ENCODE measurements at places on chromosomes 6 and 20.

DNA sequence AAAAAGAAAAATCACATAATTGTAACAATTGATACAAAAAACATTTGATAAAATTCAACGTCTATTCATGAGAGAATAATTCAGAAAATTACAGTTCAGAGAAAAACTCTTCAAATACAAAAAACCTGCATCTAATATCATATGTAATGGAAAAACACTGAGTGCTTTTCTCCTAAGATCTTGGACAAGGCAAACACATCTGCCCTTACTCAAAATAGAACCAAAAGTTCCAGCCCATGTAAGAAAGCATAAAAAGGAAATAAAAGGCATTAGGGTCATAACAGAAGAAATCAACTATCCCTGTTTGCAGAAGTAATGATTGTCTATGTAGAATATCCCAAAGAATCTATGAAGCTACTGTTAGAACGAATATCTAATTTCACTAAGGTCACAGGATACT lies 721.4 kb downstream of the RFPL4B start:
- DNase-seq = no peak

DNA sequence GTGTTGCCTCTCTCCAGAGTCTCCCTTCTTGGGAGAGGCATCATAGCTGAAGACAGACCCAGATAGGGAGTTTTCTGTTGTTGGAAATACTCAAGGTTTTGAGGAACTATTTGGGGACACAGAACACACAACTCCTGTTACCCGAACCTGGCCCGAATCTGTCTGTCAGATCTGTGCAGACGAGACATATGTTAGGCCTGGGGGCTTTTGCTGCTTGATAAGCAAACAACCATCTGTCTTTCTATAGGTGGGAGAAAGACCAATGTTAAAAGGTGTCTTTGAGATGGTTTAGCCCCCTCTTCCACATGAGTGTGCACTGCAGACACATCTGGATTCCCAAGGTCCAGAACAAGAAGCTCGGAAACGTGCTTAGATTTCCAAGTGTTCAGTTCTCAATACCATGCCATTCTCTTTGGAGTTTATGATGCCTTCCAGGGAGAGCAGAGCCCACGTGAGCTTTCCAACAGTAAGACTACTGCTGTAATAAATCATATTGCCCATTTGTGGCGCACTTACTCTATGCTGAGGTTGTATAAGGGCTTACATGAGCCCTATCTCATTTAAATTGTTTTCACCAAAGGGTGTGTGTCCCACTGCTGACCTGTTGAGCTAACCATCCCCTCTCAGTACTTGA lies 3.8 kb upstream of the STX16 start:
- DNase-seq = no peak

DNA sequence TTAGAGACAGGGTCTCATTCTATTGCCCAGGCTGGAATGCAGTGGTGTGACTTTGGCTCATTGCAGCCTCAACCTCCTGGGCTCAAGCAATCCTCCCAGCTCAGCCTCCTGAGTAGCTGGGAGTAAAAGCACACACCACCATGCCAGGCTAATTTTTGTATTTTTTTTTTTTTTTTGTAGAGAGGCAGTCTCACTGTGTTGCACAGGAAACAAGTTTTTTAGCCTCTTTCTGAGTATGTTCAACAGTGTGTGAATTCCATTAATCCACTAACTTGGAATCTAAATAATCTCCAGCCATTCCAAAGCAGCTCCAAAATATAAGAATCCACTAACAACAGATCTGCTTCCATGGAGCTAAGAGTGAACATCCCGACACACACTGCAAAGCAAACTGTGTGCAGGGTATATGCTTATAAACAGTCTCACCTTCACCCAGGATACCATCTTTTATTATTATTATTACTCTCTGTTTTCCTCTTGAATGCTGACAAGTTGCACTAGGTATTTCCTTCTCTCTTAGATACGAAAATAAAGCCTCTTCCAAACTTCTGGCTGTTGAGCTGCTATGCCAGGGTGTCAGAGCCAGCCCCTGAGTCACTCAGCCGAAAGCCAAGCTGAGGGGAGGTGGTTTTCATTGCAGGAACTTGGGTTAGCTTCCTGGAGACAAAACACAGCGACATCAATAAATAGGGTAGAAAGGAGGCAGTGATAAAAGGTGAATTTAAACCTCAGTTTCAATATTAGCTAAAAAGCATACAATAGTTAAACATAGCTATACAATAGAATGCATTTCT lies 264.9 kb downstream of the HIVEP2 start:
- DNase-seq = no peak

DNA sequence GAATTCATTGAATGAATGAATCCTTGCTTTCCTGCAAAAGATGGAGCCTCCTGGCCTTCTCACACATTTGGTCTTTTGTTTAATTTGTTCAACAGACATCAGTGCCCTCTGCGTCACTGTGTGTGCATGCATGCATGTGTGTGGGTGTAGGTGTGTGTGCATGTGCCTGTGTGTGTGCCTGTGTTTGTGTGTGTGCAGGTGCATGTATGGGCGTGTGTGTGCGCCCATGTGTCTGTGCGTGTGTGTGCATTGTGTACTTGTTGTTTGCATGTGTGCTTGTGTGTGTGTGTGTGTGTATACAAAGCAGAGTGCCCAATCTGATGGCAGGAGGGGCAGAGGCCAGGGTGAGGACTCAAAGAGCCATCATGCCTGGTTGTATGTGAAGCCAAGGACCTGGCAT lies 36.0 kb downstream of the C20orf203 start:
- no peak for DNase-seq

GRCh38 chr6:49939993-49940498 lies 23.9 kb downstream of the DEFB114 start:
- no peak for DNase-seq

GRCh38 chr20:9886227-9886626 lies 47.4 kb upstream of the PAK5 start:
- no peak for DNase-seq

GRCh38 chr6:16721977-16722376 lies 39.3 kb downstream of the ATXN1 start:
- DNase-seq = no peak

DNA sequence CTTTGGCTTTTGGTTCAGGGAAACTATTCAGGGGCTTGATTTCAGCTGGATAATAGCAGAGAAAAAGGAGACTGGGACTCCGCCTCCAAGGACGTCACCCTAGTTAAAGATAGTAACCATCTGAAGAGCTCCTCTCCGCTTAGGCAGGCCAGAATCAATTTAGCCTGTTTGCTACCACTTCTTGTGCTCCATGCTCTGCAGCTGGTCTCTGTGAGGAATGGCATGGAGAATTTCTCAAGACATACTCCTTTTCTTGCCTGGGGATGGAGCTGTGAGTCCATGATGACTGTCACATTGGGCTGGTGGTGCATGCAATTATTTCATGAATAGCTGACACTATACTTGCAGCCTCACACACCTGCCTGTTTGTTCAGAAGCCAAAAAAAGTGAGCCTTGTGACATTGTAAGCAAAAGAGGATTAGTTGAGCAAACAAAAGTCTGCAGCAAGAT lies 61.4 kb downstream of the TXLNB start:
- DNase-seq = no peak

DNA sequence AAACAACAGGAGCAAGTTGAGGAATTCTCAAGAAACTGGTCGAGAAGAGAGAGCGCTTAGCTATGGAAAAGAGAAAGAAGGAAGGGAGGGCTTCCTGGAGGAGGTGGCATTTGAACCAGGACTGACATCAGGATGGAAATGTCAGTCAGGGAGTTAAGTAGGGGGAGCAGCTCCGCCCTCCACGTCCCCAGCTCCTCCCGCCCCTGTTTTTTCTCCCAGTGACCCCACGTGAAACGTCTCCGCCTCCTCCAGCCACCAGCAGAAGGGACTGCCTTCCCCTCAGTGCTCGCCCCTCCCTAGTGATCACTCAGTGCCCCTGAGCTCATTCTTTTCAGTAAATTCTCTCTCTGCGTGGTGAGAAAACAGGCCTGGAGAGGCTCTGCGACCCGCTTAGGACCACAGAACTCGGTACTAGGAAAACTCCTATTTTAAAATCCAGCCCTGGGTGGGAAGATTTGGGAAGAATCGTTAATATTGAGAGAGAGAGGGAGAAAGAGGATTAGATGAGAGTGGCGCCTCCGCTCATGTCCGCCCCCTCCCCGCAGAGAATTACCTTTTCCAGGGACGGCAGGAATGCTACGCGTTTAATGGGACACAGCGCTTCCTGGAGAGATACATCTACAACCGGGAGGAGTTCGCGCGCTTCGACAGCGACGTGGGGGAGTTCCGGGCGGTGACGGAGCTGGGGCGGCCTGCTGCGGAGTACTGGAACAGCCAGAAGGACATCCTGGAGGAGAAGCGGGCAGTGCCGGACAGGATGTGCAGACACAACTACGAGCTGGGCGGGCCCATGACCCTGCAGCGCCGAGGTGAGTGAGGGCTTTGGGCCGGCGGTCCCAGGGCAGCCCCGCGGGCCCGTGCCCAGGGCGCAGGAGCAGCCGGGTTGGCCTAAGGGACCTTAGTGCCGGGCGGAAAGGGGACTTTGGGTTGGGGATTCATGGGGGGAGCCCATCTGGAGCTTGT lies 4.6 kb downstream of the HLA-DPB1 start:
- DNase-seq = no peak

Data from NCI-H524 treated with DMSO at 0.1 percent for 48 hours (cell line).